ENCODE measurements at places on chromosomes 4 and X.

DNA sequence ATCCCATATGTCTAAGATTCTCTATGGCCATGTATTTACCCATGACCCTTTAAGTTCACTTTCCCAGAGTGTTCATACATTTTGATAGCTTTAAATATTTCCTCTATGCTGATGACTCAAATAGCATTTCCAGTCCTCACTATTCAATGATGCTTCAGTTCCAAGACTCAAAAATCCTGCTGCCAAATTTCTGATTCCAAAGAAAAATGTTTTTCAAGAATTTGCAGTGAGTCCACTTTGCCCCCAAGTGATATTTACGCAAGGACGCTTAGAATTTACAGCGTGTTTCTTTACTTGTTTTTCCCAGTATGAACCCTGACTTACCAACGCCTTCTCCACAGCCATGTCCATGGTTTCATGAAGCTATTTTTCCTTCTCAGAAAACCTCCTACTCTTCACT lies 127.9 kb upstream of the PCDH18 start:
- no peak for DNase-seq

DNA sequence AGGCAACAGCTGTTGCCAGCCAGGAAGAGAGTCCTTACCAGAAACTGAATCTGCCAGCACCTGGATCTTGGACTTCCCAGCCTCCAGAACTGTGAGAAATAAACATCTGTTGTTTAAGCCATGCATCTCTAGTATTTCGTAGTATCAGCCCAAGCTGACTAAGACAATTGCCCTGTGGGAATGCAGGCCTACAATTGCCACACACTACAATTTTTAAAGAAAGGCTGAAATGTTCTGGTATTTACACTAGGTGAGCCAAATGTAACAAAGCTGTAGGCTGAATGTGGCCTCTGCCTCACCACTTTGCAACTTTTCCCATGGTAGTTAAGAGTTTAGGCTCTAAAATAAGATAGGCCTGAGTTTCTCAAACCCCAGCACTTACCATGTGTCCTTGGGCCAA lies 59.1 kb downstream of the SPATA18 start:
- DNase-seq = no peak

DNA sequence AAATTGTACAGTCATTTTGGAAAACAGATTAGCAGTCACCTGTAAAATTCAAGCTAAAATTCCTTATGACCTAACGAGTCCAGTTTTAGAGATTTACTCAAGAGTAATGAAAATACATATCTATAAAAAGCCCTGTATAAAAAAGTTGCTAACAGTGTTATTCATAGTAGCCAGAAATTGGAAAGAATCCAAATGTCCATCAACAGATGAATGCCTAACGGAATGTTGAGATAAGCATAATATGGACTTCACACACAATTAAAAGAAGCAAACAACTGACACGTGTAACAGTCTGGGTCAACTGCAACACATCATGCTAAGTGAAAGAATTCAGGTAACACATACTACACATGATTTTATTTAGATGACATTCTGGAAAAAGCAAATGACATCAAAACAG lies 584.8 kb upstream of the AGA start:
- no peak for DNase-seq

- DNase-seq = no peak
Measured at GRCh38 chrX:23554304-23554703, 113.0 kb upstream of the PRDX4 start.

- no peak for DNase-seq
Measured at GRCh38 chr4:55445921-55446577, 50.3 kb downstream of the TMEM165 start.

GRCh38 chr4:174096456-174096855 lies 187.0 kb downstream of the FBXO8 start:
- no peak for DNase-seq

- DNase-seq = no peak
Measured at GRCh38 chr4:2796849-2797544, 4.1 kb downstream of the SH3BP2 start.

GRCh38 chrX:154374313-154375155 lies at the start of gene FLNA:
Gene FLNA (minus strand): TSS chrX:154374634. CDS start chrX:154371245, 3,389 bp downstream.
- no peak for DNase-seq

DNA sequence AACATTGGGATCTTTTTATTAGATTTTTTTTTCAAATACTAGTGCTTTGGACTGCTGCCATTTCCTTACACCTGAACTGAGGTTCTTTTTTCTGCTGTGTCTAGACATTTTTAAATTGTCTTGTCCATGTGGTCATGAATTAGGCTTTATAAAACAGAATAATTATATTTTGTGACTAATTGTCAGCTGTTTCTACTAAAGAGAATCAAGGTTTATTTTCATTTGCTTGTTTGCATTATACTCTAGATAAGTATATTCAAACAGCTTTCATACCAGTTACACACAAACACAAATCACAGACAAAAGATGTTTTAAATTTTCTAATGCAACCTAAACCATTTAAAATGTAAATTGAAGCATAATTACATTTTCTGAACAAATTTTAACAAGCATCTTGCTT lies 194.7 kb downstream of the GALNTL6 start:
- no peak for DNase-seq
